ENCODE measurements at places on chromosomes 16 and 17.

- DNase-seq = no peak
Measured at GRCh38 chr16:1745900-1746692, 25.2 kb downstream of the NME3 start.

DNA sequence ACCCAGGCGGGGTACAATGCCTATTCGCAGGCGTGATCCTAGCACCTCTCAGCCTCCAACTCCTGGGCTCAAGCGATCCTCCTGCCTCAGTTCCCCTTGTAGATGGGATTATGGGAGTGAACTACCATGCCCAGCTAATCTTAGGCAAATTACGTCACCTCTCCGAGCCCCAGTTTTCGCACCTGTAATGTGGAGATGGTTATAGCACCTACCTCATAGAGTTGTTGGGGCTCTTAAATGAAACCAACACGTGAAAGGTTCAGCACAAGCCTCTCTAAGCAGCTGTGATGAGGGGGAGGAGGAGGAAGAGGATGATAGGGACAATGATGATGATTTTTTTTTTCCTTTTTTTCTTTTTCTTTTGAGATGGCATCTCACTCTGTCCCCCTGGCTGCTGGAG lies 59.9 kb downstream of the ABR start:
- DNase-seq = no peak

DNA sequence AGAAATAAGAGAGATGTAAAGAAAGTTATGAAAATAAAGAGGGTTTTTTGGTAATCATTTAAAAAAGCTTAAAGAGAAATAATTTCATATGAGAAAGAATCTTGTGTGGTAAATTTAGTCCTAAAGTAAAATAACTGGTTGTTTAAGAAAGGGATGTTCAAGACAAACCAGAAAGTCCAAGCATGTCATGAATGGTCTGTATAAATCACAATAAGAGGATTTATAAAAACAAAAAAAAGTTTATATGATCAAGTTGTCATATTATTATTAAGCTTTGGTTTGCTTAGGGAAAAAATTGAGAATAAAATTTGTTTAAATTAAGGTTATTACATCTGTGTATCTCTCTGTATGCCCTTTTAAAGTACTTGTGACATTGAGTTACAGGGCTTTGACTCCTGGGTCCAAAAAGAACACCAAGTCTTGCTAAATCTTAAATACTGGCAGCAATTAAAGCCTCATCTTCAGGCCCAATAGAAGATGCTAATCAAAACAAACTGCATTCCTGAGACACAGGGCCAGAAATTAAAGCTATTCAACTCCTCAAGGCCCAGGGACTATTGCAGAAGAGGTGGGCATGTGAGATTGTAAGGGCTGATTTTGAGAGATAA lies 15.6 kb upstream of the TRIM25 start:
- peak; percentile 55 for DNase-seq

DNA sequence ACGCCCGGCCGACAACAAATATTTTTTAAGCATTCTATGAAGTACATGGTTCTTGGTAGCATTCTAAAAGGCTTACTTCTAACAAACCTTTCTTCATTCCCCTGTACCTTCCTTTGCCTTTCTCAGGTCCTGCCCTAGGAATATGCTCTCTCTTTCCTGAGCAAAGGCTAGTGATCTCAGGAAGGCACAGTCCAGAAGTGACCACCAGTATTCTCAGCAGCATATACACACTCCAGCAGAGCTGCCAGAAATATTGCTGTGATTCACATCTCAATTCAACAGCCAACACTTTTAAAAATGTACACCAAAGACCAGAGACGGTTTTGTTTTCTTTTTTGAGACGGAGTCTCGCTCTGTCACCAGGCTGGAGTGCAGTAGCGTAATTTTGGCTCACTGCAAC lies 41.4 kb upstream of the ANKFY1 start:
- no peak for DNase-seq

DNA sequence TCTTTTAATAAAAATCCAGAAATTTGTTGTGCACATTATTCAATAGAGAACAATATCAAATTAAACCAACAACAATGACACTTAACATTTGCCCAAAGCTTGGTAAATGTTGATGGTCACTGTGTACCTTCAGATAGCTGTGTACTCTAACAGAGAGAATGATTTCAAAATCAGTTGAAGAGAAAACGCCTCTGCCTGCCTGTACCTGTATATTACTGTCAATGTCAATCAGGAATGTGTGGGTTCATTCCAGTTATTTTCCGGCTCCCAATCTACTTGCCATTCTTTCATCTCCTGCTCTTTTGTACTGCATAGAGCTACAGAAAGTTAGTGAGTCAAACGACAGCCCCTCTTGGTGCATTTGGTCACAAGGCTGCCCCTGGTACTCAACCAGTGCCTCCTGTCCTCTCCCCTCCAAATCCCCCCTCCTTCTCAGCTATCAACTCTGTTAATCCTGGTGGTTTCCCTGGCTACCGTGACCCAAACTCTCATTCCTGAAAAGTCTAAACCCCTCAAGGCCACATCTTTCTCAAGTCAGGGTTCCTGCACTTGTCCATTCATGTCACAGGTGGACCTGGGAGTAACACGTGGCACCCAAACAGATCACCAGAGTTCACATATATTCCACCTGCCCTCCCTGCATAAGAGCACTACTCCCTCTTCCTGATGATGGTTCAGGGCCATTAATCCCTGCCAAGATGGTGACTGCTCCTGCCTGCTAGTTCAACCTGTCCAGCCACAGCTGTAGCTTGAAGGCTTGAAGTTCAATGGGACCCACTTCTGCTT lies 13.6 kb upstream of the ARL4D start:
- DNase-seq = no peak

GRCh38 chr17:16428098-16428882 lies 12.9 kb downstream of the TRPV2 start:
- DNase-seq = no peak

DNA sequence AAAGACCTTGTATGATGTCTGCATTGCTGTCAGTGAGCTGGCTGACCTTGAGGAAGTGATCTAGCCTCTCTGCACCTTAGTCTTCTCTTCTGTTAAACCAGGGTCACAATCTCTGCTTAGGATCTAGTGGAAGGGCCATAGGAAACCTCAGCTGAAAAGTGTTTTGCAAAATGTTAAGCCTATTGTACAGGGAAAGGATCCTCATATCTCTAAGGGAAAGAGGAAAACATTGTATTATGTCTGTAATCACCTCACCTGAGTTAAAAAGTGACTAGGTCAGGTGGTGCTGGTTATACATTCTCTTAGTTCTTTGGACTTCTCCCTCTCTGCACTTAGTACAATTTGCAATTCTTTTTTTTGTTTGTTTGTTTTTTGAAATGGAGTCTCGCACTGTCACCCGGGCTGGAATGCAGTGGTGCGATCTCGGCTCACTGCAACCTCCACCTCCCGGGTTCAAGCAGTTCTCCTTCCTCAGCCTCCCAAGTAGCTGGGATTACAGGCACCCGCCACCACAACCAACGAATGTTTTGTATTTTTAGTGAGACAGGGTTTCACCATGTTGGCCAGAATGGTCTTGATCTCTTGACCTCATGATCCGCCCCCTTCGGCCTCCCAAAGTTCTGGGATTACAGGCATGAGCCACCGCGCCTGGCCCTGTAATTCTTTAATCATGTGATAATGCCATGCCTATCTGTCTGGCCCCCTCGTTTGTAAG lies 2.0 kb upstream of the SEPHS2 start:
- no peak for DNase-seq

DNA sequence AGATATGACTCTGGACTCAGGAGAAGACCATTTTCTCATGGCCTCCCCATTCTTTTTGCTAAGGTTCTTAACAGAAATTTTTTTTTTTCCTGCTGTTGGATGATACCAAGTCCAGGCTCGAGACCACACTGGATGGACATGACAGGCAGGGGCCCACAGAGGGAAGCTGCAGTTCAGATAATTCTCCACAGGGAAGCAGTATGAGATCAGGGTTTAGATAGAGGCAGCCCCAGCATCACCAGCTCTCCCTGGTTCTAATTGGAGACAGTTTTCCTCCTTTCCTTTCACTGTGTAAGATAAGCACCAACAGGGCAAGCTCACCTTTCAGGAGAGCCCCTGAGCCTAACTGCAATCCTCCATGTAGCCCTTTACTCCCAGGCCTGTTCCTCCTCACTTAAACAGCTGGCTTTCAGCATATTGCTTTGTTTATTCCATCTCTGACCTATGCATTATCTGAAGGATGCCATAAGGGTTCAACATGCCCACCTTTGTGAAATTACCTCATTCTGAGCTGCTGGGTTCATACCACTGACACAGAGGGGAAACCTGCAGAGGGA lies 108.1 kb downstream of the SNX11 start:
- no peak for DNase-seq

DNA sequence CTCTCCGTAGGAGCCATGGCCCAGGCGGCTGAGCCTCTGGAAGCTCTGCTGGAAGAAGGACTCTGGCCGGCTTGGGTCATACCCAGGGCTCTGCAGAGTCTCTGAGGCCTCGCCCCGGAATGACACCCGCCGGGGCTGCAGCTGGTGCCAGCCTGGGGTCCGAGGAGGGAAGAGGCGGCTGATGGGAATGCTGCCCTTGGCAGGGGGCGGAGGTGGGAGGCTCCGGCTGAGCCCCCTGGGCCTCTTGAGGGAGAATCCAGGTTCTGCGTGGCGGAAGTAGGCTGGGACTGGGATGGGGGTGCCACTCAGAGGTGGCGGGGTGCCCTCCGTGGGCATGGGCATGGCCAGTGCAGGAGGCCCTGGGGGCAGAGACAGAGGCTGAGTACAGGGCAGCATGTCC lies 3.6 kb downstream of the PKMYT1 start:
- DNase-seq = no peak

GRCh38 chr16:67943619-67944504 lies at the start of gene LCAT:
TSS of gene LCAT (minus strand) at chr16:67944120. CDS start at chr16:67944101, 19 bp downstream.
- no peak for DNase-seq

DNA sequence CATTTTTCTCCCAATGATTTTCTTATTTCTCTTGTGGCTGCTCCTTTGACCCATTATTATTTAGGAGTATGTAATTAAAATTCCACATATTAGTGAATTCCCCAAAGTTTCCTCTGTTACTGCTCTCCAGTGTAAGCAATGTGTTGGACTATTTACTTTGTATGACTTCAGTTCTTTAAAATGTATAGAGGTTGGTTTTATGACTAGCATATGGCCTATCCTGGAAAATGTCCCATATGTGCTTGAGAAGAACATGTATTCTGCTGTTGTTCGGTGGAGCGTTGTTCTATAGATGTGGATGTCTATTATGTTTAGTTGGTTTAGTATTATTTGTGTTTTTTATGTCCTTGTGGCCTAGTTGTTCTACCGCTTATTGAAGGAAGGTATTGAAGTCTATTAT lies 6.0 kb upstream of the NT5M start:
- DNase-seq = peak; percentile 6

- DNase-seq = no peak
Measured at GRCh38 chr16:31201582-31202413, 762 bp downstream of the PYCARD start.

- no peak for DNase-seq
Measured at GRCh38 chr17:68785565-68786486, 169.4 kb downstream of the ABCA8 start.

DNA sequence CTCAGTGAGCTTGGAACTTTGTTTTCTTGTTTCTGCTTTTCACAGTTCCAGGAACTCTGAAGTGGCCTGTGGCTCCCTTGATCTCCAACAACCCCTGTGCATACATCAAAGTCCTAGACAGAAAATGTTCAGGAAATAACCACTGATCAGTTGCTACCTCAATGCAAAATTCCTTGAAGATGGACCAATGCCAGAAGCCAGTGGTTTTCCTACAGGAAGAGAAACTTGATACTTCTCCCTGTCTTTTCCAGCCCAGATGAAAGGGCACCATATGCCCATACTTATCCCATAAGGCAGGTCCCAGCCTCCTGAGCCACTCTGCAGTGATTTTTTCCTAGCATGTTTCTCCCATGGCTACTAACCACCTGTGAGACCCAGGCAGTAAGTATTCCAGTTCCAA lies 12.3 kb upstream of the CDRT4 start:
- no peak for DNase-seq

DNA sequence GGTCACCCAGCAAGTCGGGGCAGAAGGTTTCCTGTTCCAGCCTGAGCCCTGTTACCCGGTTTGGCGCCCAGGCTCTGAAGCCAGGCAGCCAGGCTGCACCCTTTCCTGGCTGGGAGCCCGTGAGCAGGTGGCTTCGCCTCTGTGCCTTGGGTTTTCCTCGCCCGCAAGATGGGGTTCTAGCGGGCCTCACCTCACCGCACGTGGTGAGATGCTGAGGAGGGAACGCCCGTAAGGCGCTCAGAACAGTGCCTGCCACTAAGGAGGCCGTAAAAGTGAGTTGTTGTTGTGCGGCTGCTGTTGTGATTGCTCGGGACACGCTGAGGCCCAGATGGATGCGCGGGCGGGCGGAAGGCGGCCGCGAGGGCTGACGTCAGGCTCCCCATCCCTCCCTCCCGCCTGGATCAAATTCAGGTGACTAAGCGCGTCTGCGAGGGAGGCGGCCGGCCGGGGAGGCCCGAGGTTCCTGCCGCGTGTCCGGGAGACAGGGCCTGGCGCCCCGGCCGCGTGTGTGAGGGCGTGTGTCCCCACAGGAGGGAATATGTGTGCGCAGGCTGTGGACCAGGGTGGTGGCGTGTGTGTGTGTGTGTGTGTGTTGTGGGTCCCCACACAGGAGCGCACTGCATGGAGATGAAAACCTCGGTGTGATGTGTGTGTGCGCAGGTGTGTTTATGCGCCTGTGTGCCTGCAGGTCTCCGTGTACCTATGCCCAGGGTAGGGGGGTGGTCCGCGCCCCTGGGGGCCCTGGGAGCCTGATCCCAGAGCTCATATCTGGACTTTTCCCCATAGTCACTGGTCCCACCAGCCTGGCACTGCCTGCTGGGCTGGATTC lies 4.3 kb downstream of the CAMKK1 start:
- no peak for DNase-seq

DNA sequence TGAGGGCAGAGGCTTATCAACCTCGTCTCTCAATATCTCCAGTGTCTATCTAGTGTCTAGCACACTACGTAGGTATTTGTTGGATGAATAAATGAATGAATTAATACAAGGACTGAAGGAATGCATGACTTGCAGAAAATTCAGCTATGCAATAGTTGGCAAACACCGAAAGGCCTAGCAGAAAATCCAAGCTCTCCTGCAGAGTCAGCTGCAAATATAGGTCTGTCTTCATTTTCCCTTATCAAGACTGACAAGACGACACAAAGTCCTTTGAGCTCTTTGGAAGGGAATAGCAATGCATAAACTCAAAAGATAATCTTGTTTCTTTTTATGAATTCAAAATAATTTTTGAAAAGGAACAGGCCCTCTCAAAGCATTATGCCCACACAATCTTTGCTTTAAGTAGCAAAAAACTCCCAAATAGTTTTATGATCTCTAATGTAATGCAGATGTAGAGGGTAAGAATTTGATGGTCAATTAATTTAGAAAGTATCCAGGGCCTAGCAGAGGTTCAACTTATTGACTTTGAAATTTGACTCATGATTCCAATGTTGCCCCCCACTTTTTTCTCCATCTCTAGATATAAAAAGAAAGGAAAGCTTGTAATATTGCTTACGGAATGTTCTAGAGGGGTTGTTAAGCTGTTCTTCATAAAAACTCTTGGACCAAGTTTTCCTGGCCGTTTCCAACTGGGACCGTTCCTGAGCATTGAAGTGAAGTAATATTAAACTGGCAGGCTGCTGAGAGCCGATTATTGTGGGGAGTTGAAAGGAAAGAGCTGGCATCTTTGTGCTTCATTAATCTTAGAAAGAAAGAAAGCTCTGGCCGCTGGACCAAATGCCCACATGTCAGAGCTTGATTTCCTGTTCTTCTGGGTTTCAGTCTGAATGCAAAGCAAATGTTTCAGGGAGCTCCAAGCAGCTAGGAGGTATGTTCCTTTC lies 227.3 kb downstream of the HS3ST3A1 start:
- no peak for DNase-seq

GRCh38 chr17:51853857-51854256 lies 304.7 kb downstream of the CA10 start:
- no peak for DNase-seq

- no peak for DNase-seq
Measured at GRCh38 chr16:28205117-28205899, 6.5 kb downstream of the XPO6 start.

- no peak for DNase-seq
Measured at GRCh38 chr17:46929413-46929812, 6.5 kb downstream of the GOSR2 start.
